ENCODE measurements at places on chromosomes 6 and 20. TPM values are rescaled to one million over a fixed set of nuclear protein-coding genes. Genes with fewer than 3 reads are reported as not detected.

The BTNL2 gene
- not detected for total RNA-seq

The CALHM4 gene
- not detected for total RNA-seq

The COL12A1 gene
- 136 TPM for total RNA-seq

The RIPOR2 gene
- 106 TPM for total RNA-seq

The NEDD9 gene
- 68.2 TPM for total RNA-seq

The IL17F gene
- total RNA-seq = not detected

The MYH7B gene
- 0.51 TPM for total RNA-seq

The RSPO4 gene
- total RNA-seq = not detected

The ITCH gene
- total RNA-seq = 83.9 TPM

DNA sequence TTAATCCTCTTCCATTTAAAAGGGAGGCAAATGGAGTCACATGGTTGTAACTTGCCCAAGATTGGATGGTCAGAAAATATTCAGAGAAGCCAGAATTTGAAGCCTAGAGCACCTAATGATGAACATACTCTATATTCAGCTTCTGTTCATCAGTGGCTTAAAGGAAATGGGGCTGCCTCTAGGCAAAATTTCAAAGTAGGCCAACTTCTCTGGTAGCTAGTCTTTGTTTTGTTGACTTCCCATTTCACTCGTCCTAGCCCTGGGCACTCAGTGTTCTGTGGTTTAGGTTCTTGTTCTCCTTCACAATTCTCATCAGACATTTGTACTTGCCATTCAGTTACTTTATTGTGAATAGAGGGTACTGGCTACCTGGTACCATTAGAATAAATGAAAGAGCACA is 13.2 kb downstream of the MAP3K7 start:
- H3K4me1 ChIP-seq = no peaks in the 10 kb centered on the region

- H3K36me3 ChIP-seq = no peaks in the 10 kb centered on the region
- no peak for DNase-seq
- H3K4me1 ChIP-seq = no peaks in the 10 kb centered on the region
- H3K27ac ChIP-seq = no peak overlapping the region
These were observed 181.6 kb upstream of the SYNCRIP start for GRCh38 chr6:85824329-85824728.

- H3K27ac ChIP-seq = no peak overlapping the region
- no peaks in the 10 kb centered on the region for H3K4me1 ChIP-seq
- H3K27me3 ChIP-seq = no peaks in the 10 kb centered on the region
- no peak for DNase-seq
- no peaks in the 10 kb centered on the region for H3K36me3 ChIP-seq
- H3K4me3 ChIP-seq = no peak overlapping the region
These were observed 3.3 kb downstream of the NPEPL1 start for GRCh38 chr20:58695895-58696375.

- H3K4me1 ChIP-seq = no peaks in the 10 kb centered on the region
- no peaks in the 10 kb centered on the region for H3K36me3 ChIP-seq
- no peak within 1 kb of the TSS for H3K27ac ChIP-seq
- no peak for DNase-seq
- H3K4me3 ChIP-seq = no peak within 1 kb of the TSS
These were observed at the start of gene GABRR1 for GRCh38 chr6:89217299-89217910. GABRR1 (minus strand) TSS chr6:89217358; CDS start chr6:89217322, 36 bp downstream.

- peaks cover 3% of the 10 kb centered on the region for H3K4me1 ChIP-seq
- no peak overlapping the region for H3K27ac ChIP-seq
- DNase-seq = no peak
- H3K27me3 ChIP-seq = no peaks in the 10 kb centered on the region
These were observed 14.8 kb upstream of the FAM83C start for GRCh38 chr20:35306931-35307517.

- no peaks in the 10 kb centered on the region for H3K4me1 ChIP-seq
- H3K36me3 ChIP-seq = no peaks in the 10 kb centered on the region
- no peaks in the 10 kb centered on the region for H3K27me3 ChIP-seq
- H3K27ac ChIP-seq = no peak overlapping the region
- DNase-seq = no peak
These were observed 3.6 kb upstream of the BPIFB1 start for GRCh38 chr20:33279261-33279910.

DNA sequence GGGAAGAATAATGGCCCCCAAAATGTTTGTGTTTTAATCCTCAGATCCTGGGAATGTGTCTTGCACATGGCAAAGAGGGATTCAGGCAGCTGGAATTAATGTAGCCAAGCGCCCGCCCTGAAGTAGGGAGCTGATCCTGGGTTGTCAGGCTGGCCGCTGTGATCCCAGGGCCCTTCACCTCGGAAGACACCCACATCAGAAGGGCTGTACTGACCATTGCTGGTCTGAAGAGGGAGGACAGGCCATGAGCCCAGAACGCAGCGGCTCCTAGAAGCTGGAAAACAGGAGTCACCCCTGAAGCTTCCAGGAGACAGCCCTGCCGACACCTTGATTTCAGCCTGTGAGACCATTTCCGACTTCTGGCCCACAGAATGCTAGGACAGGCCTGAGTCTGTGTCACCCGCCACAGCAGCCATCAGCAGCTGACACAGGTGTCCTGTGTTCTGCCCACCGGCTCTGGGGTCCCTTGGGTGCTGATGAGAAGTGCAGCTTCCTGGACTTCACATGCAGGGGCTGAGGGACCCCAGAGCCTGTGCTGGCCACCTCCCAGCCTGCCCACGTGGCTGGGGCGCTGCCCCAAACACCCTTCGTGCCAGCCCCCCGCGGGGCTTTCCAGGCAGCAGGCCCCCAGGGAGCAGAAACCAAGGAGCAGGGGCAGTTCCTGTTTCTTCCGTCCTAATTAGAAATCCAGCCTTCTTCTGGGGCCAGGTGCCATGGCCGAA is 86.3 kb downstream of the ERMARD start:
- no peak overlapping the region for H3K4me3 ChIP-seq
- H3K4me1 ChIP-seq = no peaks in the 10 kb centered on the region
- no peaks in the 10 kb centered on the region for H3K27me3 ChIP-seq
- H3K36me3 ChIP-seq = no peaks in the 10 kb centered on the region
- no peak for DNase-seq

- H3K27ac ChIP-seq = no peak overlapping the region
- no peak for DNase-seq
- no peaks in the 10 kb centered on the region for H3K27me3 ChIP-seq
- H3K4me1 ChIP-seq = no peaks in the 10 kb centered on the region
- no peak overlapping the region for H3K4me3 ChIP-seq
- no peaks in the 10 kb centered on the region for H3K36me3 ChIP-seq
These were observed 230.9 kb downstream of the CDC5L start for GRCh38 chr6:44618371-44618770.

- no peak overlapping the region for H3K4me3 ChIP-seq
- H3K27me3 ChIP-seq = no peaks in the 10 kb centered on the region
- no peak overlapping the region for H3K27ac ChIP-seq
These were observed 57.2 kb downstream of the CTCFL start for GRCh38 chr20:57467742-57468141.

GRCh38 chr6:138086573-138087196 is 20.5 kb downstream of the PERP start:
- no peak for DNase-seq
- H3K27ac ChIP-seq = no peak overlapping the region
- no peaks in the 10 kb centered on the region for H3K4me1 ChIP-seq

DNA sequence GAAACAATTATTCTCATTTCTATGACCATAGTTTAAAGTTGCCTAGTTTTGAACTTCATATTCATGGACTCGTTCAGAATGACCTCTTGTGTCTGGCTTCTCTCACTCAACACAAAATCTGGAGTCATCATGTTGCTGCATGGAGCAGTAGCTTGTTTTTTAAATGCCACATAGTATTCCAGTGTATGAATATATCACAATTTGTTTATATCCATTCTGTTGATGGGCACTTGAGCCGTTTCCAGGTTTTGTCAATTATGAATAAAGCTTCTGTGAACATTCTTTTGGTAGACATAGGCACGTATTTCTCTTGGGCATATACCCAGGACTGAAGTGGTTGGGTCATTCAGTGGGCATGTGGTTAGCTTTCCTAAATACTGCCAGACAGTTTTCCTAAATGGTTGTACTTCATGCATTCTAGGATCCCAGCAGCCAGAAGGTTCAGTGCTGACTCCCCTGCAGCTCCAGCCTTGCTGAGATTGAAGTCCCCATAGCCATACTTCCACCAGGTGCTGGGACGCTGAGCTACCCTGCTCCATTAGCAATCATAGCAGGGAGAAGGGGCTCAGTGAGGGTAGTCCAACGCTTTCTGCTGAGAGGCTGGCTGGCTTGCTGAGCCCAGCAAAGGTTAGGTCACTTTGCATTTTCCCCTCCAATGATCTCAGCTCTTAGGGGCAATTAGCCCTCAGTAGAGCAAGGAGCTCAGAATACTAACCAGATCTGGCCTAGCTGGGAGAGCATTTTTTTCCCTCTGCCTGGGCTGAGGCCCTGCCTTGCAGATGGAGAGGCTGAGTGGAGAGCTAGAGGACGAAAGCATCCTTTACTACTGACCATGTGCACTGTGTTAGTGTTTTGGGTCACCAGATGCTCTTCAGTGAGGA is 35.7 kb upstream of the CTNNBL1 start:
- H3K27me3 ChIP-seq = no peaks in the 10 kb centered on the region
- H3K4me1 ChIP-seq = no peaks in the 10 kb centered on the region
- H3K4me3 ChIP-seq = no peak overlapping the region

GRCh38 chr20:8912096-8912495 is 156.8 kb upstream of the PLCB4 start:
- no peak for DNase-seq
- no peak overlapping the region for H3K4me3 ChIP-seq
- H3K27me3 ChIP-seq = no peaks in the 10 kb centered on the region

GRCh38 chr6:84549917-84550316 is 214.5 kb downstream of the TBX18 start:
- no peak overlapping the region for H3K27ac ChIP-seq
- H3K36me3 ChIP-seq = no peaks in the 10 kb centered on the region
- no peak for DNase-seq
- no peak overlapping the region for H3K4me3 ChIP-seq
- H3K27me3 ChIP-seq = no peaks in the 10 kb centered on the region

DNA sequence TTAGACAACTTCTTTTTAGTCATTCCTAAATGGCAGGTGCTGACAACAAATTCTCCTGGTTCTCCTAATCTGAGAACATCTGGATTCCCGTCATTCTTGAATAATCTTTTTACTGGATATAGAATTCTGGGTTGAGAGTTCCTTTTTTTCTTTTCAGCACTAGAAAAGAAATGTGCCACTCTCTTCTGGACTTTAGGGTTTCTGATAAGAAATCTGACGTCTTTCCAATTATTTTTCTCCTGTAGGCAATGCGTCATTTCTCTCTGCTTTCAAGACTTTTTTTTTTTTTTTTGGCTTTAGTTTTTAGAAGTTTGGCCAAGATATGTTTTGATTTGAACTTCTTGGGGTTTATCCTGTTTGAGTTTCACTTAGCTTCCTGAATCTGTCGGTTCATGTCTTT is 66.1 kb upstream of the RNF24 start:
- H3K27ac ChIP-seq = no peak overlapping the region
- no peak for DNase-seq
- no peak overlapping the region for H3K4me3 ChIP-seq
- H3K27me3 ChIP-seq = no peaks in the 10 kb centered on the region
- no peaks in the 10 kb centered on the region for H3K36me3 ChIP-seq

- H3K4me3 ChIP-seq = no peak overlapping the region
- H3K27me3 ChIP-seq = no peaks in the 10 kb centered on the region
- DNase-seq = peak; percentile 50
- H3K4me1 ChIP-seq = no peaks in the 10 kb centered on the region
- H3K27ac ChIP-seq = peak overlapping the region; percentile 53
- no peaks in the 10 kb centered on the region for H3K36me3 ChIP-seq
These were observed 33.2 kb upstream of the TASP1 start for GRCh38 chr20:13671916-13672378.

DNA sequence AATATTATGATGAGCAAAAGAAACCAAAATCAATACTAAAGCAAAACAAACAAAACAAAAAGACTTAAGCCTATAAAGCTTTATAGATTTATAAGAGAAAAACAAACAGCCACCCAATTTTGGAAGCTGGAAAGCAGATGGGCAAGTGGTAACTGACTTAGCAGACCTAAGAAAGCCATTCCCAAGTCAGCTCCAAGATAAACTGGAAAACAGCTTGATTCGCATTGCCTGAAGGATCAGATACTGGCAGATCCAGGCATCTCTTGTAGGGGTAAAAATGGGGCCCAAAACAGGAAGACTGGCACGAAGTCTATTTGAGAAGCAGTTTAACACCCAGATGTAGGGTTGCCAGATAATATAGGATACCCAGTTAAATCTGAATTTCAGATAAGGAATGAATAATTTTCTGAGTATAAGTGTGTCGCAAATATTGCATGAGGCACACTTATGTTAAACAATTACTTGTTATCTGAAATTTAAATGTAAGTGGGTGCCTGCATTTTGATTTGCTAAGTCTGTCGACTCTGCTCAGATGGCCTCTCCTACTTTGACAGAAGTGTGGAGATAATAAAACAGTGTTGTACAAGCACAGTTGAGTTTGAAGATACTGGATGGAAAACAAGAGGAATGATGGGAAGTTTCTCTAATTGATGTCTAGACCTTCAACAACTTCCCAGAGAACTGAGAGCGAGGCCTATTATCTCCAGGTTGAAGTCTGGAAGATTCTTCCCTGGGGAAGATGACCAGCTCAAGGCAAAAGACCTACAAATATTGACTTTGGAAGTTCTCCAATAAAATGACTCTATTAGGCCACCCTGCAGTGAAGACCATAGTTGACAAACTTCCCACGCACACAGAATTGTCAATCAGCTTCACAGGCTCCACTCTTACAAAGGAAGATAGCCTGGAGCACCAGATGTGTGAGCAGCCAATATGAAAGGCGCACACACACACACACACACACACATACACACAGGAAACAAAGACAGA is 113.4 kb downstream of the FAM50B start:
- no peaks in the 10 kb centered on the region for H3K27me3 ChIP-seq
- H3K4me1 ChIP-seq = no peaks in the 10 kb centered on the region
- H3K27ac ChIP-seq = no peak overlapping the region
- H3K36me3 ChIP-seq = no peaks in the 10 kb centered on the region
- no peak overlapping the region for H3K4me3 ChIP-seq

DNA sequence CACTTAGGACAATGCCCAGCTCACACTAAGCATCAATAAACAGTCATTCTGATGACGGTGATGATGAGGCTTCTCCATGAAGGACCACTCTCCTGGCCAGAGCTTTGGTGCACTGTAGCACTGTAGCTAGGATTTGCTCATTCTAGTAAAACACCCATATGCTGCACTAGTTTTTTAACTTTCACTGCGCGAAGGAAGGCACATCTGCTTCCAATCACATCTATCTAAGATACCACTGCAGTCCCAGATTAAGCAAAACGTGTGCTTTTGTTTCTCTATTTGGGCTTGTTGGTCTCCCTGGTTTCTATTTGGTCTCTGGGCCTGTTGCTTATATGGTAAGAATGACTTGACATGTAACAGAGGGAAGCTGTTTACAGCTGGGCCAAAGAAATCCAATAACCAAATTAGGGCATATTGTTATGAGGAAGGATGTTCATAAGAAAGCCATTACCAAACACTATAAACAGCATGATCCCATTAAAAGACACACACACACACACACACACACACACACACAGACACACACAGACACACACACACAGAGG is 62.4 kb downstream of the FAM229B start:
- H3K27ac ChIP-seq = peak overlapping the region; percentile 83
- no peaks in the 10 kb centered on the region for H3K36me3 ChIP-seq
- H3K4me3 ChIP-seq = no peak overlapping the region
- no peaks in the 10 kb centered on the region for H3K27me3 ChIP-seq
- peak; percentile 40 for DNase-seq

All from uterus (tissue), 4 donors.